ENCODE measurements at places on chromosomes 5 and 9. TPM values are rescaled to one million over a fixed set of nuclear protein-coding genes. Genes with fewer than 3 reads are reported as not detected.

- H3K4me3 ChIP-seq = no peak overlapping the region
- DNase-seq = no peak
- H3K27me3 ChIP-seq = peaks cover 7% of the 10 kb centered on the region
- H3K36me3 ChIP-seq = no peaks in the 10 kb centered on the region
- H3K27ac ChIP-seq = no peak overlapping the region
- H3K4me1 ChIP-seq = no peaks in the 10 kb centered on the region
Measured at GRCh38 chr9:107112707-107113243, 170.3 kb upstream of the RAD23B start.

DNA sequence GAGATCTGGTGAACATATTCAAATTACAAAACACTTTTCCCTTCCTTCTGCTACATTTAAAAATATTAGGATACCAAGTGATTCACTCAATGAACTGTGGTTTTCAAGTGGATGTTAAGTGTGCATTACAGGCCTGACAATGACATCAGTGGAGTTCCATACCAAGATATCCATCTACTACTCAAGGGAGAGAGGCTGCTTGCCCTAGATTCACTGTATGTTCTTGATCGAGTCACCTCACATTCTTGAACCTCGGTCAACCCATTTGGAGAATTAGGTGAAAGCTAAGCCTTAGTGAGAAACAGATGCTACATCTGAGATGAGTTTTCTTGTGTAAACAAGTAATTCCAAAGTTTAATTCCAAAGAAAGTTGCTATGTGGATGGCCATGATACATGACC lies 142.2 kb downstream of the FGF10 start:
- no peaks in the 10 kb centered on the region for H3K36me3 ChIP-seq
- H3K4me1 ChIP-seq = peaks cover 16% of the 10 kb centered on the region
- H3K27me3 ChIP-seq = no peaks in the 10 kb centered on the region
- H3K27ac ChIP-seq = no peak overlapping the region

GRCh38 chr9:470552-471194 lies 256.0 kb downstream of the DOCK8 start:
- no peaks in the 10 kb centered on the region for H3K36me3 ChIP-seq
- DNase-seq = no peak
- H3K4me3 ChIP-seq = peak overlapping the region; percentile 92
- peak overlapping the region; percentile 76 for H3K27ac ChIP-seq
- H3K27me3 ChIP-seq = no peaks in the 10 kb centered on the region

DNA sequence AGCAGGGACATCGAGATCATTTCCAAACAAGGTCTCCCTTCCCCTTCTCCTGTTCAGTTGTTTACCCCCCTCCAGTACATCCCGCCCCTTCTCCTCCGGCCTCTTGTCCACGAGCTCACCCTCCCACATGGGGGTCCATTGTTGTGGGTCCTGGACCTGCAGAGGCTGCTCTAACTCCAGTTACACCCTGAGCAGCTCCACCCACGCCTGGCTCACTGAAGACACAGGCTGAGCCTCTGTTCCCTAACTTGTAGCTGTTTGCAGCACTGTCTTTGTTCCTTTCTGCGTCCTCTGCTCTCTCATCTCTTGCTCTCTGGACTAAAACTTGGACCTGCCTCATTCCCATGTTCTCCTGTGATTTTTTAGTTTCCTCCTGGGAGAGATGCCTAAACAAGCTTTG lies 377.5 kb downstream of the MED10 start:
- H3K4me1 ChIP-seq = peaks cover 19% of the 10 kb centered on the region
- no peak overlapping the region for H3K27ac ChIP-seq
- no peak for DNase-seq
- no peak overlapping the region for H3K4me3 ChIP-seq

DNA sequence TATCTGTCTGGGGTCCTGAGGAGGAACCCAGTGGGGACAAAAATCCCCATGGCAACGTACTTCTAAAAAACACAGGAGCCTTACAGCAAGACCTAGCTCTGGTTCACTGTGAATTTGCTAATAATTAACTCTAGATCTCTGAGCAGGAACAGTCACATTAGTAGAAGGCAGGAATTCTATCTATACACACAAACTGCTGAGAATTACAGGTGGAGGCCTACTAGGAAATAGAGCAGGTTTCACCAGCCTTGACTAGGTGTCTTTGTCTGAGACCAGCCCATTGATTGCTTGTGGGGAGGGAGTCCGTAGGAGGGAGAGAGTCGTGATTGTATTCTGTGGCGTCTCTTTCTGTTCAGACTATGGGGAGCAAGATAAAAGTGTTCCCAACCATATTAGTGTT lies 44.8 kb downstream of the PRLR start:
- H3K36me3 ChIP-seq = no peaks in the 10 kb centered on the region
- no peaks in the 10 kb centered on the region for H3K27me3 ChIP-seq
- DNase-seq = no peak
- no peak overlapping the region for H3K27ac ChIP-seq

- H3K27me3 ChIP-seq = no peaks in the 10 kb centered on the region
- H3K27ac ChIP-seq = no peak overlapping the region
- H3K4me3 ChIP-seq = no peak overlapping the region
Measured at GRCh38 chr5:144236499-144236898, 65.8 kb downstream of the KCTD16 start.

- peak overlapping the region; percentile 16 for H3K27ac ChIP-seq
- no peaks in the 10 kb centered on the region for H3K27me3 ChIP-seq
- H3K36me3 ChIP-seq = no peaks in the 10 kb centered on the region
- H3K4me1 ChIP-seq = peaks cover 32% of the 10 kb centered on the region
Measured at GRCh38 chr5:123511290-123511647, 708 bp upstream of the CSNK1G3 start.

GRCh38 chr5:99169309-99169708 lies 240.5 kb upstream of the CHD1 start:
- no peak for DNase-seq
- no peak overlapping the region for H3K27ac ChIP-seq
- no peaks in the 10 kb centered on the region for H3K4me1 ChIP-seq
- no peak overlapping the region for H3K4me3 ChIP-seq
- H3K27me3 ChIP-seq = peaks cover 12% of the 10 kb centered on the region

GRCh38 chr5:140344683-140345423 lies 1.6 kb downstream of the HBEGF start:
- no peak overlapping the region for H3K27ac ChIP-seq
- peaks cover 18% of the 10 kb centered on the region for H3K4me1 ChIP-seq
- H3K4me3 ChIP-seq = peak overlapping the region; percentile 86
- peaks cover 18% of the 10 kb centered on the region for H3K27me3 ChIP-seq
- H3K36me3 ChIP-seq = no peaks in the 10 kb centered on the region
- DNase-seq = no peak

GRCh38 chr5:134465816-134466240 lies 54.1 kb upstream of the CDKN2AIPNL start:
- H3K27ac ChIP-seq = peak overlapping the region; percentile 88
- H3K4me1 ChIP-seq = peaks cover 11% of the 10 kb centered on the region
- H3K36me3 ChIP-seq = no peaks in the 10 kb centered on the region
- H3K27me3 ChIP-seq = peaks cover 4% of the 10 kb centered on the region
- DNase-seq = peak; percentile 66

GRCh38 chr5:231661-232060 lies 13.5 kb downstream of the SDHA start:
- no peak for DNase-seq
- no peaks in the 10 kb centered on the region for H3K4me1 ChIP-seq
- H3K36me3 ChIP-seq = peaks cover 12% of the 10 kb centered on the region
- no peak overlapping the region for H3K27ac ChIP-seq
- H3K4me3 ChIP-seq = no peak overlapping the region
- no peaks in the 10 kb centered on the region for H3K27me3 ChIP-seq

DNA sequence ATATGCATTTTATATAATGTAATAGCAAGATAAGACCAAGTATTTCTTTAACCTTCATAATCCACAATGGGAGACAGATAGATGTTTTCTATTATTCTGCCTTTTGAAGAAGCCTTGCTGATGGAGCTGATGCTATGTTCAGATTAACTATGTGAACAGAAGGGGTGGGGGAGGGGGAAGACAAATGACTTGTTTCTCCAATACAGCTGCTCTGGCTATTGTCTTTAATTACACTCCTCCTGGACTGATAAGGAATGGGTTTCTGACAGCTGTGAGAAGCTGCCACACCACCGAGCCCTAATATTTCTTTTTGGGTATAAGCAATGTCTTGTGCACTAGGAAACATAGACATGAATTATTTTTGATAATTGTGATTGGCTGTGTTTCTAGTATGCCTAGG lies 62.0 kb downstream of the CAVIN4 start:
- no peak for DNase-seq
- peaks cover 13% of the 10 kb centered on the region for H3K4me1 ChIP-seq
- no peak overlapping the region for H3K27ac ChIP-seq
- no peak overlapping the region for H3K4me3 ChIP-seq

DNA sequence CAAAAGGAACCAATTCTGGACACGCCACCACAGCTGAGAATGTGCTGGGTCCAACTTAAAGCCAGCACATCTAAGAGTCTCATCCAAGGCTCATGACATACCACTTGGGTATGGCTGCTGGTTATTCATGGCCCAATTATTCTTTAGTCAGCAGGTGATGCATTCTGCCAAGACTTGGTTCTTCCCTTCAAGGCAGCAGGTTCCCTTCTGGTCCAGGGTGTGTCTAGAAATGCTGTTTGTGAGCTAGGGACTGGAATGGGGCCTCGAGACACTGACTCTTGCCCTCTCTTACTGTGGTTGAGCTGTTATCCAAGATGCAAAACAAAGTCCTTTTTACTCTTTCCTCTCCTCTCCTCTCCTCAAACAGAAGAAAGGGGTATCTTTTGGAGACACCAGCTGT lies 522.6 kb downstream of the HINT1 start:
- DNase-seq = no peak
- no peaks in the 10 kb centered on the region for H3K27me3 ChIP-seq
- H3K36me3 ChIP-seq = peaks cover 4% of the 10 kb centered on the region
- H3K4me1 ChIP-seq = no peaks in the 10 kb centered on the region

DNA sequence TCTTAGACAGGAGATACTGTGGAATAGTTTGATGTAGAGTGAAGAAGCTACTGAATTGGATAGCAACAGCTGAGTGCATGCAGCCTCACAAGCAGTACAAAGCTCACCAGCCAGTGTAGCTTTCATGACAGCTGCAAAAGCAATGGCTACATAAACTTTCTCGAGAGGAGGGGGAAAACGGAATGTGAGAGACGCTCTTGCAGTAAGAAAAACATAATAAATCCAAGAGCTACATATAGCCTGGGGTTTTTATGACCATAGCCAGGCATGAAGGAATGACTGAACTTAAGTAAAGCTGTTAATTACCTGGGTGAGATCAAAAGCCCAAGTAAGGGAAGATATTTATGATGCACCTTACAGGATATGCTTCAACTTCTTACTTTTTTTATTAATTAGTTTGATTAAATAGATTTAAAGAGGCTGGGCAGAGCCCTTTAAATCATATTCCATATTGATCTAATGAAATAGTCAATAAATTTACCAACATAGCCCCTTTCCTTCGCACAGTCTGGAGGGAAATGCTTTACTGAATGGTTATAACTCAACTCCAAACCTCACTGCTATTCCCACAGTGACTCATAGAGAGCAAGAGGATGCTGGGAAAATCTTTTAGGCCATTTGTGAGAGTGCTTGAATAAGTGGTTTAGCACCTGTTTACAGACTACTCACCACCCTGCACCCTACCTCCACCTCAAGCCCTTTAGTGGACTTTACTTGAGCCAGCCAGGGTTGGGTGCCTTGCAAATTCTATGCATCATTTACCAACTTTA lies 407.2 kb upstream of the CLINT1 start:
- peaks cover 5% of the 10 kb centered on the region for H3K4me1 ChIP-seq
- no peak for DNase-seq

DNA sequence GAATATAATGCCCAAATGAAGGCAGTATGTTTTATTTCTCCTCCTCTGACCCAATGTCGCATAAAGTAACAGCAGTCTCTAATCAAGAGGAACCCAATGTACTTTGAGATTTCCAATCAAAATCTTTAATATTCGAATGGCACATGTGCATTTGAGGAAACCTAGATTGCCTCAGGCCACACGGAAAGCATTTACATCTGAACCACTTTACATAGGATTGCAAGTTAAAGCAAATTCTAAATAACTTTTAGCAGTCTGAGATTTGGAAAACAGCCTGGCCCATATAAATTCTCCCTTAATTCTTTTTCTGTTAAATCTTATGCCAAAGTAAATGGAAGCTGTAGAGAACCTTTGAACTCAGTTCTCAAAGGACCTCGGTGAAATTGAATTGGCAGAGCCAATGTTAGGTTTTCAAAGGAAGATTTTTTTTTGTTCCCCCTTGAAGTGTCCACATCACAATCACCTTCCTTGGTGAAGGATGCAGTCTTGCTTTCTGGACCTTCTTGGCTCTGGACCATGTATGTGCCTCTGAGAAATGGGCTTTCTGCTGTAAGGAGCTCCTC lies 57.3 kb downstream of the SNCAIP start:
- no peak for DNase-seq
- no peak overlapping the region for H3K4me3 ChIP-seq
- H3K4me1 ChIP-seq = no peaks in the 10 kb centered on the region
- H3K36me3 ChIP-seq = no peaks in the 10 kb centered on the region

- no peak overlapping the region for H3K4me3 ChIP-seq
- H3K27ac ChIP-seq = no peak overlapping the region
- no peaks in the 10 kb centered on the region for H3K36me3 ChIP-seq
- DNase-seq = no peak
- H3K4me1 ChIP-seq = no peaks in the 10 kb centered on the region
Measured at GRCh38 chr5:105739732-105740131, 1931.0 kb downstream of the EFNA5 start.

- H3K4me1 ChIP-seq = peaks cover 24% of the 10 kb centered on the region
- no peaks in the 10 kb centered on the region for H3K27me3 ChIP-seq
- peaks cover 15% of the 10 kb centered on the region for H3K36me3 ChIP-seq
- DNase-seq = no peak
Measured at GRCh38 chr5:61477788-61478187, 145.7 kb downstream of the ZSWIM6 start.

DNA sequence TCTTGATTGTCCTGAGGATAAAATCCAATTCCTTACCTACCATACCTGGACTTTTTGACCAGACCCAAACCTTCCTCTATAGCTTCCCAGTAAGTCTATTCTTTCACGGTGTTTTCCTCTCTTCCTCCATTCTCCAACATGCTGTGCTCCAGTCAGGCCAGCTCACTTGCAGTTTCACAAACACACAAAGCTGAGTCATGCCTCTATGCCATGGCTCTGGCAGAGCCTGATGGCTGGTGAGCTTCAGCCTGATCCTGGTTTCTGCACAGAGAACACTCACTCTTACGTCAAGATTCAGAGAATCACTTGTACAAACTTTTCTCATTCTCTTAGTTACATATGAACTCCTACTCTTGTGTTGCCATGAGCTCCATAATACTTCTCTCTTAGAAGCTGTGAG lies 27.7 kb upstream of the PAX5 start:
- H3K4me3 ChIP-seq = no peak overlapping the region
- no peaks in the 10 kb centered on the region for H3K36me3 ChIP-seq
- H3K4me1 ChIP-seq = no peaks in the 10 kb centered on the region
- H3K27ac ChIP-seq = peak overlapping the region; percentile 28
- DNase-seq = no peak
- H3K27me3 ChIP-seq = peaks cover 46% of the 10 kb centered on the region

PJA2 gene
- 51.2 TPM for total RNA-seq

HSPB3 gene
- total RNA-seq = not detected

ALDH1A1 gene
- total RNA-seq = 0.14 TPM

GGTA1 gene
- total RNA-seq = not detected

BSPRY gene
- not detected for total RNA-seq

MEF2C gene
- 46.0 TPM for total RNA-seq
